ENCODE measurements at places on chromosomes 6 and 20.

DNA sequence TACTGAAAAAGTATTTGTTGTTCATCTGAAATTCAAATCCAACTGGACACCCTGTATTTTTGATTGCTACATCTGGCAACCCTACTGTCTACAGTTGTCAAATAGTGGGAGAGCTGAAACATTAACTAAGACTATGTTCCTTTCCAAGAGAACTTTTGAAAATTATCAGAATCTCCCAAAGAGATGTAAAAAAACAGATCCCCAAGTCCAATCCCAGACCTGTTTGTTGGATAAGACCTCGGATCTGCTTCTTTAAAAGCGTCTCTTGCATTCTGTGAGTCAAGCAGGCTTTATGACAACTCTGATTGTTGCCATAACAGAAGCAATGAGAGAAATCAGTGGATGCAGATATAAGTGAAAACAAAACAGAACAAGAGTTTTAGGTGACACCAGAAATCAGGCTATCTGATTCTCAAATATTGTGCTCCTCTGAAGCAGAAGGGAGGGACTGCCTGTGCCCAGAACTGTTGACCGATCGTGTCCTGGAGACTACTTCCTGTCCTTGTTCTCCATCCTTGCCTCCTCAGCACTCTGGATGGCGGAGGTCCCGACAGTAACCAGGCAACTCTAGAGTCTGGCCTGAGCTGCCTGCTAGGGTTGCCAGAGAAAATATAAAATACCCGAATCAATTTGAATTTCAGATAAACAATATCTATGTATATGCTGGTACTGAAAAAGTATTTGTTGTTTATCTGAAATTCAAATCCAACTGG lies 853.8 kb downstream of the MAFB start:
- DNase-seq: no peak

DNA sequence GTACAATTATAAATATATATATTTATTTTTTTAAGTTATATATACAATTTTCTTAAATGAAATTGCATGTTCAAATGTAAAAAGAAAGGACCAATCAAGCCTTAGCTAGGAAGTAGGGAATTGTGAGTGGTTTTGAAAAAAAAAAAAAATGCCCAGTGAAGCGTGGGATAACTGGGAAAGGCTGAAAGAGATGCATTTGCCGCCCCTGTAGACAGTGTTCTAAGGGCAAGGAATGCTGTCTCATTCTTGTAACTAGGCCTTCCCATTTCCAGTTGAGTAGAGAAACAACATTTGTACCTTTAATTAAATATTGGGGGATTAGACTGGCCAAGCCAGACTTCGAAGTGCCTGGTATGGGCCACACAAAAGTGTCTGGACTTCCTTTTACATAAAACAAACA lies 430.1 kb upstream of the SLC35B3 start:
- DNase-seq: no peak

GRCh38 chr20:64189530-64189966 lies 25.3 kb downstream of the MYT1 start:
- DNase-seq: no peak

DNA sequence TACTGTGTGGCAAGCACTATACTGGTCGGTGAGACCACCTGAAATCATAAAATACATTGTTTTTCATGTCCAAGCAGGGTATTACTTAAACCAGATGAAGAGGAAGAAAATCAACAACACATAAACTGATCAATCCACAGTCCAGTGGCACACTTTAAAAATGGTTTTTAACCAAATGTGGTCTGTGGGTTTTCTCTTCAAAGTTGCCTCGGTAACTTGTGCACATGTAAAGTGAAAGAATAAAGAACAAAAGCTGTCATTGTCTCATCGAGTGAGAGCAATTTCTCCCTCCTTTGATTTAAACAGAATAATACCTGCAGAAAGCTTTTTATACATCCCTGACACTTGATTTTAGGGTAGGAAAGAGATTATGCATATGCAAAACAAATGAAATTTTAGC lies 3.7 kb downstream of the FLRT3 start:
- DNase-seq: no peak

DNA sequence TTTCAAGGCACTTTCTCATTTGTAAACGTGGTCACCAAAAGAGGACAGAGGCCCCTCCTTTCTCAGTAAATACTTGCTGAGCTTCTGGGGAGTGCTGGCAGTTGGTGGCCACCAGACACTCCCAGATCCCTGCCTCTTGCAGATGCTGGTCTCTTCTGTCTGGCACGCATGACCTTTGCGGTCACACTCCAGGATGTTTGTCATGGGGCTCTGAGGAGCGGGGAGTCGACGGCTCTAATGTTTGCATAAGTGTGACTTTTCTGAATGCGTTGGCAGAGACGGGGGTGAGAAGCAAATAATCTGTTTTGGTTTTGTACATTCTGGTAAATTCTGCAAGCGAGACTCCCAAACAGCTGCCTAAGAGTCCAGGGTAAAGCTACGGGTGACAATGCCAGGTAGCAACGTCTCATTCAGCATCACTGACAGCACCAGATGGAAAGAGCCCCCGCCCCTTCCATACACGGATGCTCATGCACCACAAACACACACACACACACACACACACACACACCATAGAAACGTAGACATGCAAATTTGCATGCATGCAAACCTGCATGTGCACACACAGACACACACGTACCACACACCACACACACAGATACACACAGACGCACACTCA lies 101.1 kb downstream of the YTHDF1 start:
- no peak for DNase-seq

DNA sequence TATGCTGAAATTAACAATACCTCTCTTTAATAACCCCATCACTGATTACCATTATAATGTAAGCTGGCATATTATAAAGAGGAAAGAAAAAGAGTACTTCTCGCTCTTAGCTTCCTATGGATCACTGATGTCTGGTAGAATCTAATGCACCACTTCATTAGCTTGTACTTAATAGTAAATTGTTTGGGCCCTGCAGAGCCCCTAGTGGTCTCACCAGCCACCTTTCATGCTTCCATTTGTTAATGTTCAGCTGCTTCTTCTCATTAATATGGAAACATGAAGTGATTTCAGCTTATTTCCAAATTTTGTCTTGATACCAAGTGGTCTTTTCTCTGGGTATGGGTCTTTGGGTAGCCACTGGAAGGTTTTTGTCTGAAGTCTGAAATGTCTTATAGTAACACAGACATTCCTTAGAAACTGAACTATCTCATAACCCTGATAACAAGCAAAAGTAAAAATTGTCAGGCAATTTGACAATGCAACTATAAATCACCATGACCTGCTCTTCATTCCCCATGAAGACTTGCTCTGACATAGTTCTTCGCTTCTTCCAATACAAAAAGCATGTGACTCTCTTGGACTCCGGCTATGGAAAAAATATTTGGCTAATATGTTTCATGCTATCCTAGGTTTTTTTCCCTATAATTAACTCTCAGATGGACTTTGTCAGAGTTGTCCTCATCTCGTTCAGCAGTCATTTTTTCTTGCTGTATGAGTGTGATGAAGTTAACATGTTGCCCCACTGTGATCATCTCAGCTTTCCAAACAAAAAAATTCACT lies 395.8 kb upstream of the MARCKS start:
- DNase-seq: no peak

DNA sequence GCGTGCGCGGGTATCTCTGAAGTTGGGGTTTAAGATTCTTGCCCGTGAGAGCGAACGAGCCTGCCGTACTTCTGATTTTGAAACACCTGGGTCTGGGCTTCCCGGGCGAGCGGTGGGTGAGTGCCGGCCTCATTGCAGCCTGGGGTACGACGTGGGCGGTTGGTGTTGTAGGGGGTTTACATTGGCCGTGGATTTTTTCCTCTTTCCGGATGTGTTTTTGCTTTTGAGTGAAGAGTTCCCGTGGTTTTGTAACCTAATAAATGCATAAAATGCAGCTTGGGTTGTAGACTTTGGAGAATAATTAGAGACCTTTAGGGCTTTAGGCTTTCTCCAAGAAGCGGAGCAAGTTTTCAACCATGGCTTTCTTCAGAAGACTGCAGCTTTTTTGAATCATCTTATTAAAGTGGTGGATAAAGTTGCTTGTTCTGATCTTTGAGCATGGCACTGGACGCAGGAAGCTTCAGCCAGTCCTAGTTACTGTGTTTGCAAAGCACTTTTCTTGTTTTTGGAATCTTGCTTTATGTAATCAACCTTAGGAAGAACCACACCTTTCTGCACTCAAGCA lies 314 bp downstream of the FARS2 start:
- no peak for DNase-seq

DNA sequence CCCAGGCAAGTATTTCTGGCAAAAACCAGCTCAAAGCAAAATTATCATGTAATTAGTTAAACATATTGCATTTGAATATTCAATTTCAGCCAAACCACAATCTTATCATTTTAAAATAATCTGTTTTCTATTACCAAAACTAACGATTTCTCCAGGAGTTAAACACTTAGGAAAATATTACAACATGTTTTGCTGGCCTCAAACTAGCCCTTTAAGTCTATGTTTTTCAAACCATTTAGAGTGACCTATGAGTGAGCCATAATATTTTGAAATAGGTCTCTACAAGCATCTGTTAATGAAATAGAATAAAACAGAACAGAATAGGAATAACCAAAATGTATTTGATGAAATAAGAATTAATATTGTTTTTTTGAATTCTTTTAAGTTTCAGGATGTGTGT lies 370.9 kb downstream of the COL12A1 start:
- no peak for DNase-seq

GRCh38 chr20:8330319-8330784 lies 198.3 kb downstream of the PLCB1 start:
- no peak for DNase-seq

GRCh38 chr20:61640131-61640870 lies 388.2 kb downstream of the CDH4 start:
- DNase-seq: peak; percentile 44

- peak; percentile 41 for DNase-seq
Observed at GRCh38 chr6:48817333-48818051, 645.6 kb downstream of the MMUT start.

DNA sequence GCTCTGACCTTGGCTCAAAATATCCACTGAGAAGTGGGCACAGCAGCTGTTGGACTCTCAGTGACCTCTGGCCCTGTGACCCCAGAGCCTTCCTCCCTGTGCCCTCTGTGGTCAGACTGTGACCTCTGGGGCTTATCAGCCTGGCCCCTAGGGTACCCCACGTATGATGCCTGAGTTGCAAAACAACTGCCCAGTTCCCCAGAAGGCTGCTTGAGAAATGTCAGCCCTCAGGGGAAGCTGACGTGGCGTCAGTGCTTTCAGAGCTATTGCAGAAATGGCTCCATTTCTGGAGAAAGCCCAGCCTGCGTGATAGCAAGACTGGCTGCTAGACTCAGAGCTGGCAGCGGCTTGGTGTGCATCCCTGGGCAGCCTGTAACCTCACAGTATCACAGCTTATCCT lies 31.5 kb upstream of the TGM2 start:
- DNase-seq: peak; percentile 56

GRCh38 chr20:24022621-24023180 lies 34.1 kb upstream of the GGTLC1 start:
- DNase-seq: no peak

GRCh38 chr20:19934792-19935491 lies 82.2 kb upstream of the NAA20 start:
- DNase-seq: no peak

DNA sequence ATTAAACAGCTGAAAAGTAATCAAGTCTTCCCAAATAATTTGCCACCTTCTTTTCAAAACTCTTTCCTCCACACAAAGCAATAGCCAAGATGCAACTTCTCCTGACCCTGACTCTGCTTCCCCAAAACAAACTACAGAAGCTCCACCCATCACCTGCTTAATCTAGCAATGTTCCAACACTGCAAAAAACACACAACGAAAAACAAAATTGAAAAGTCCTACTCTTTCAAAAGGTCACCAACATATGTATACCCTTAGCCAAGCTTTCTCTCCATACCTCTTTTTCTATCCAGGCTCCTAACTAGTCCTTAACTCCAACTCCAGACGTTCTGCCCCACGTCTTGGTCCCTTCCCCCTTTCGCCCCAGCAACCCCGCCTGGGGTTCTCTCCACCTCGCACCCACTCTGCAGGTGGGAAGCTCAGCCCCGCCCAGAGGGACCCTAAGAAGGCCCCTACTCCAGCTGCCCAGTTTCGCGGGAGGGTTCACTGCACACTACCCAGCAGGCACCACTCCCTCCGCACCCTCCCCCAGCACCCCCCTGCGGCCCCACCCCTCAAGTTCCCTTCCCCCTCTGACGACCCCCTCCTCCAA lies 717 bp downstream of the CSNK2A1 start:
- no peak for DNase-seq

- DNase-seq: no peak
Observed at GRCh38 chr20:58407201-58407873, 18.3 kb downstream of the VAPB start.

DNA sequence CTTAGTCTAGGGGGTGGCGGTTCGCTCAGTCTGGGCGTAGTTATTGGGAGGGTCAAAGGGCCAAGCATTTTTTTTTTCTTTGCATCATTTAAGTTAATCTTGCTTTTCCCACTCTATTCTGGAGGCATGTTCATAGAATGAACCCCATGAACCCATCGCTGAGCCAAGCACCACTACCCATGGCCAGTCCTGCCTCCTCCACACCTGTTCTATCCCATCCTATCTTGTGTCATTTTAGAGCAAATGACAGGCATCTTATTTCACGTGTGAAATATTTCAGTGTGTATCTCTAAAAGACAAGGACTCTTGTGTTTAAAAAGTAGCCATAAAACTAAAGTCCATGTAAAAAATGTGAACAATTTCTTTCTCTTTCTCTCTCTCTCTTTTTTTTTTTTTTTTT lies 13.9 kb downstream of the SRC start:
- no peak for DNase-seq

DNA sequence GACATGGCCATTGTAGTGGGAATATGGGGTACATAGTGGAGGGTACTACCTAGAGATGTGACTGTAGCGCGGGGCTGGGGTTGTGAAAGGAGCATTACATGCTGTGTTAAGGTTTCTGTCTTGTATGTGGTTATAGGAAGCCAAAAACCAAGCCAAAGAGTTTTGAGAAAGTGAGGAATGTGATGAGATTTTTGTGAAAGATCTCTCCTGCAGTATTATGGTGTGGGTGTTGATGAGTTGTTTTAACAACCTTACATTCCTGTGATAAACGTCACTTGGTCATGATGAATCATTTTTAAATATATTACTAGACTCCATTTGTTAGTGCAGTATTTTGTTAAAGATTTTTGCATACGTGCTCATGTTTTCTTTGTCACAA lies 48.9 kb downstream of the ZFAND3 start:
- DNase-seq: peak; percentile 62

- DNase-seq: no peak
Observed at GRCh38 chr6:100232781-100233573, 231.7 kb downstream of the SIM1 start.

DNA sequence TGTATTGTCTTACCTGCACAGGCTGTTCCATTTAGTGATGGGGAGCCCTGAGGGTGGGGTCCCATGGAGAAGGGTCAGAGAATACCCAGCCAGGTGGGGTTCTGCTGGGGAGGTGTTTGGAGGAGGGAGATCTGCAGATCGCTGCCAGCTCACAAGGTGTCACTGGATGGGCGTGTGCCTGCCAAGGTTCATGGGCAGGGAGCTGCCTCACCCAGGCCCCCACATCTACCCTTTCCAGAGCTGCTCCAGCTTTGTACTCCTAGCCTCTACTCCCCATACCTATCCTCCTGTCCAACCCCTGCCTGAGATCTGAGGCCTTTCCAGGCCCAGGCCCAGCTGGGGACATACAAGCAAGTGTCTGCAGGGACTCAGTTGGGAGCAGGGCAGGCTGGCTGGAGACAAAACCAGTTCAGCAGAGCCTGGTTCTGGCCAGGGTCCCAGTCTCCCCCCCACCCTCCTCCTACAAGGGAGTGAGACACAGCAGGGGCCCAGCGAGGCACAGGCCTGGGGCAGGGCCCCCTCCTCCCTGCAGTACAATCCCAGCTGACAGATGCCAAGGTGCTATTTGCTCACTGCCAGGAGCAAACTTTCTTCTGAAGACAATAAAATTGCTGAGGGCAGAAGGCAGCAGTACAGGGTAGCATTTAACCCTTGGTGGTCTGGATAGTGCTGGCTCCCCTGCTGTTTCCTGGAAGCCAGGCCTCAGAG lies 19.7 kb downstream of the SPDEF start:
- DNase-seq: no peak

Measured in GM04503 (cell line).